Mesothelial cell of epicardium (in vitro differentiated cells): ENCODE measurements at places on chromosomes 1 and 21.

- no peak for DNase-seq
Measured at GRCh38 chr1:243733670-243734307, 116.3 kb downstream of the AKT3 start.

GRCh38 chr1:145750426-145750825 is 31.1 kb downstream of the CD160 start:
- DNase-seq, result no peak

- no peak for DNase-seq
Measured at GRCh38 chr1:111203681-111204200, 3.3 kb upstream of the DENND2D start.

DNA sequence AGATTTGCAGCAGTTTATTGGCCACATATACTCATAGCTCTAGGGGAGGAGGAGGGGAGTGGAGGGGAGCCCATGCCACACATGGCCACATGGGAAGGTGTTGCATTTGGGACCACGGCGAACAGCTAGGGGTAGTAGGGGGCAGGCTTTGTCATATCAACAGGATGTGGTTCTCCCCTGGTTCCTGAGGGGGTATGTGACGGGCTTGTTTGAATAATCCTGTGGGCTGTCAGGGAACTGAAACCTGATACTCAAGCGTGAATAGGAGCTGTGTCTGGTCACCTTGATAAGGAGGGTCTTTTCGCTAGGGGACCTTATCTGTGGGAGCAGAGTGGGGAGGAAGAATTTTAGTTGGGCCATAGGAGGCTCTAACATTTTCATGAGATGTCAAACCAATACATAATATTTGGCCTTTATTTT is 264.7 kb downstream of the CTH start:
- DNase-seq, result no peak

GRCh38 chr1:200139661-200140250 is 112.2 kb downstream of the NR5A2 start:
- DNase-seq, result no peak
